ENCODE measurements at places on chromosomes 6 and 20.
A peak's percentile ranks its signal among the peaks of the same experiment; 100 is the strongest.

GRCh38 chr6:118755941-118756646 lies 104.7 kb upstream of the CEP85L start:
- no peak for DNase-seq

DNA sequence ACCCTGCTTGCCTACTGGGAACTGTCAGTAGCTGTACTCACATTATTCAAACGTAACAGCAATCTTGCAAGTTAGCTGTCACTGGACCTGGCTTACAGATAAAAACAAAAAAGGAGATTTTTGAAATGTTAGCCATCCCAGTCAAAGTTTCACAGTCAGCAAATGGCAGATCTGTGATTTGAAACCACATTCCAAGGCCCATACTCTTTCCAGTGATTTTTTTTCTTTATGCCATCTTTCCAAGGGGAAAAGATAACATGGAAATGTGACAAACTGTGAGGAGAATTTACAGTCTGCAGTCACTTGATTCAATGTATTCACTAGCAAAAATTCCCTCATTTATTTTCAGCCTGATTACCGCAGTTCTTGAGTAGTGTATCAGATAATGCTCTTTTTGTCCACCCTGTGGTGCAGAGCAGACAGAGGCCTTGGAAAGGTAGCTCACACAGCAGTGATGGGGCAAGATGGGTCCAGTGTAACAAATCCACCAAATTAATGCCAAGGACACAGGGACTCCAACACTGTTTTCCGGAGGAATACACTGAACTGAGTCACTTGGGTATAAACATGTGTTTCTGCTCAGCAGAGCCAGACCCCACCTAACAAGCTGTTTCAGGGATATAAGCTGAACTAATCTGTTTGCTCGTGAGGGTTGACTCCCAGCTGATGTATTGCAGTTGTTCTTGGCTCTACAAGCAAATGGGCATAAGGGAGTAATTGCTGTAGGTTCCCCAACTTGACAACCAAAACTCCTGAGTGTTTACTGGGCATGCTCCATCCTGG lies 49.9 kb upstream of the ADGRF1 start:
- DNase-seq = no peak

- no peak for DNase-seq
Observed at GRCh38 chr6:324729-325125, 32.4 kb downstream of the DUSP22 start.

GRCh38 chr20:5845681-5846615 lies 95.7 kb downstream of the SHLD1 start:
- no peak for DNase-seq

GRCh38 chr20:25859649-25860530 lies 163.2 kb upstream of the ZNF337 start:
- DNase-seq = peak; percentile 69

GRCh38 chr6:24876499-24877465 lies 59.0 kb downstream of the RIPOR2 start:
- DNase-seq = no peak
